Fibroblast of skin of right quadriceps (primary cell): ENCODE measurements at places on chromosomes 6 and 20.

GRCh38 chr20:57748601-57749130 lies 38.9 kb upstream of the PMEPA1 start:
- peak; percentile 82 for DNase-seq

- DNase-seq, result no peak
Observed at GRCh38 chr6:113886512-113886911, 29.4 kb downstream of the MARCKS start.

DNA sequence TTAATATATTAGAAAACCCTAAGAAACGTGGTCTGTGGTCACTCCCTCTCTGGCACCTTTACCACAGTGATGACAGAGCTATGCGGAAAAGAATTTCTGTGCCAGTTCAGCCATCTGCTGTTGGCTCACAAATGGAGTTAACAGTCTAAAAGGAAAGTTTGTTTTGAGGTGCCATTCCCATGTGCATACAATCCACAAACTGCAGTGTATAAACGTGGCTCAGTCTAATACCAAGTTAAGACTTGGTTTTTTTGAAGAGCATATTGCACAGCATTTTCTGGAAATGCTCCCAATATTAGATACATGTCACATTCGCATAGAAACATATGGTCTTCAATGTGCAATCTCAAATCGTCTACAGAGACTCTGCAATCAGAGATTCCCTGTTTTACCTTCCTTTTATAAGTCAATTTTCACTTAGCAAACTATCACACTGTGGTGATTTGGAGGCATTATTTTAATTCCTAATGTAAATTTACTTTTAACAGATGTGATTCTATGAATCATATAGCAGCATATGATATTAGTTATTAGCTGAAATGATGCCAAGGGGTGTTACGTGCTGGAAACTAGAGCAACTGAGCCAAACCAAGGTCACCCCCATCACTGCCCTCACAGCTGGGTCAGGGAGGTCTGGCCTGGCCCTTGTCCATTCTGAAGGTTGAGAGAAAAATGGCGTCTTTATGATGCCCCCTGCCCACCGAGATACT lies 383.5 kb downstream of the PRKN start:
- DNase-seq, result peak; percentile 44

- no peak for DNase-seq
Observed at GRCh38 chr6:44535446-44535845, 147.9 kb downstream of the CDC5L start.

DNA sequence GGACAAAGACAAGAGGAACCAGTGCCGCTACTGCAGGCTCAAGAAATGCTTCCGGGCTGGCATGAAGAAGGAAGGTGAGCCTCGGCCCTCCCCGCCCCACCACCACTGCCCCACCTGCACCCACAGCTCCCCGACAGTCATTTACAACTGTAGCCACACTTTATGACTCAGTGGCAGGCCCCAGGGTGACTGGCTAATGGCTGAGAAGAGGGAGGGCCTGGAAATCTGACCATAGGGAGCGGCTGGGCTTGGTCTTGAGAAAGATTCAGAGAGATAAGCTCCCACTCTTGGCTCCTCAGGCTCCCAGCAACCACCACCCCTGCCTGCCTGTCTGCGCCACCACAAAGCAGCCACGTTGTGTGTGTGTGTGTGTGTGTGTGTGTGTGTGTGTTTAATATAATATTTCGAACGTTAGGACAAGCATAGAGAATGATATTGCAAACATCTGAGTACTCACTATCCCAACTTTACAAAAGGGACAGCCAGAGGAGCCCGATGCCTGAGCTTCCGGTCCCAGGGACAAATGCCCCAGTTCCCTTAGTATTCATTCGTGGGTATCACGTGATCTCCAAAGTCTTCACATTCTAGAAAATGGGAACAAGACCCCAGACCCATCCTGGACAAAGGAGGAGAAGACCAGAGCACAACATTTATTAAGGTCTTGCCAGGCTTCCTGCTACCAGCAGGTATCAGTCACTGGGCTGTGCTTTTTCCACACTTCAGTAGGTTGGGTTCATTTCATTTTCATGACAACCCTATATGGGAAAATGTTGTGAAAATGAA lies 52.1 kb downstream of the HNF4A start:
- peak; percentile 45 for DNase-seq

DNA sequence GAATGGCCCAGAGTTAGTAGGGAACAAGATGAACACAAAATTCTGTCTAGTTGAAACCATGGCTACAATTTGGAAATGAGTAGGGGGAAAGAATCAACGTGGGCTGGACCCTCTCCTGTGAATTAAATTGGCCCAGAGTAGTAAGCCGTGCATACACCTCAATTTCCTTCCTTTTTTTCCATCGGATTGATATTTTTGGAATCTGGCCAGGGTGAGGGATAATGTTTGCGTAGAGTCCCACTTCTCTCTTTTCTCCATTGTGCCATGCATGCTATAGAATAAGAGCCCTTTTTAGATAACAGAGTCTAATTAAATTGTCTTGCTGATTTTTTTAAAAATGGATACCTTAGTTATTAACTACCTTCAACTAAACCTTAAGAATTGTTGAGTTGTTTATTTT lies 35.2 kb downstream of the XRN2 start:
- no peak for DNase-seq
